ENCODE measurements at places on chromosomes 4 and X.

GRCh38 chr4:118798658-118799057 lies 37.3 kb downstream of the SEC24D start:
- DNase-seq = no peak

DNA sequence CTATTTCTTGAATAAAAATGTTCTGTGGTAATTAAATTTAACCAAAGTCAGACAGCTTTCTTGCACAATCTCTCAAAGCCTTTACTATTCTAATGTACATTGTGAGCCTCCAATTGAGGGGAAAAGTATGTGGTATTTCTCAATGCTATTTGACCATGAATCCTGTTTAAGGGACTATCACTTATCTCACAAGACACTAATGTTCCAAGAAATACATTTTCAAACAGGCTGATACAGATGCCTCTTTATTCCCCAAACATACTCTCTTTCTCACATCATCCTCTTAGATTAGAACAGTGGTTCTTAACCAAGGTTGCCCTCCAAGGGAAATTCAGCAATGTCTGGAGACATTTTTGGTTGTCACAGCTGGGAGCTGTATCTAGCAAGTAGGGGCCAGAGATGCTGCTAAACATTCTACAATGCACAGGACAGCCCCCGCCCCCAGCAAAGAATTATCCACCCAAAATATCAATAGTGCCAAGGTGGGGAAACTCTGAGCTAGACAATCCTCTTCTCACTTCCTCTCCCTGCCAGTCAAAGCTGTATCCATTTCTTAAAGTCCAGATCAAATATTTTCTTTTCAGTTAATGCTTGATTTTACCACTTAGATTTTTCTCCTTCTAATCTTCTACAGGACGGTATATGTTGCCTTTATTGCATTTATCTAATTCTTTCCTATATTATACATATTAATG lies 129.2 kb upstream of the TRIM2 start:
- DNase-seq = no peak

- no peak for DNase-seq
Observed at GRCh38 chr4:103895876-103896465, 176.2 kb upstream of the TACR3 start.

- DNase-seq = no peak
Observed at GRCh38 chr4:170872794-170873193, 783.0 kb upstream of the AADAT start.

DNA sequence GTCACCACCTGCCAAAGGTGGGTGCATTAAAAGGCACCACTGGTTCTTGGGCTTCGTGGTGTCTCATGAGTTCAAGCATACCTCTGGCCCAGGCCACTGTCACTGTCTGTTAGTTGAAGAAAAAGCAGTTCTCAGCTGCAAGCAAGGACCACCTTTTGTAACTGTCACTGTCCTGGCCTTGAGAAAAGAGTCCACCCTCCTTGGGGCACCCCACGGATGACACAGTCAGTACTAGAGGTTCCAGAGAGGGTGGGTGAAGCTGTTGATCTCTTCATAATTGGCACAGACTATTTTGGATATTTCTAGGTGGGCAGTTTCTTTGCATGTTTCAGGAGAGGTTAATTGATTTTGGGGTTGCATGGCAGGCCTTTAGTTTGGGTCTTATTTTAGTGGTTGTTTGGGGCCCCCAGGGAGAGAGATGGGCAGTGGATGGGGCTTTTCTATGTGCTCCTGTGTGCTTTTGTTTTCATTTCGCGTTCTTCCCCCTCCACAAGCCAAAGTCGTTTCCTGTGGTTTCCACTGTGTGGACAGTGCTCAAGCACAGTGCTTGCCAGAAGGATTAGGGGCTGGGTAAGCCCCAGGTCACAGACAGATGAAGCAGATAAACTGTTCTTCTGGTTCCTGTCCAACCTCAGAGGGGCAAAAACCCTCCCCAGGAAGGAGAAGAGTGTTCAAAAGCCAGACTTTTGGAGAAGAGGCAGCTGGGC lies 156.2 kb upstream of the PPP1R2C start:
- peak; percentile 91 for DNase-seq

DNA sequence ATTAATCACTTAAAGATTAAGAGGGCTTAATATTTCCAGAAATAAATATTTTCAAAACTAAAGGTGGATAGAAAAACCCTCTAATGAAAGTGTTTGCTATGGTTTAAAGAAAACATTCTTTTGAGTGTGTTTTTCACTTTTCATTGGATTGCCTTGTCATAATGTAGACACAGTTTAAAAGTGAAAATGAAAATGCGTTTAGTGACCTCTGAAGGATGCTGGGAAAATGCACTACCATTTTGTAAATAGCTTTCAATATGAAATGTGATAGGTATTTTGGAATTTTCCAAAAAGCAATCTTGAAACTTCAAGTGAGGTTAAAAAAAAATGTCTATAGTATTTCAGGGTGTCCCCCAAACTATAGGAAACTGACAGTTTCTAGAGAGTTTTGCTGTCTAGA lies 642.2 kb downstream of the C4orf33 start:
- no peak for DNase-seq

- DNase-seq = no peak
Observed at GRCh38 chr4:145680902-145681301, 956 bp downstream of the C4orf51 start.

DNA sequence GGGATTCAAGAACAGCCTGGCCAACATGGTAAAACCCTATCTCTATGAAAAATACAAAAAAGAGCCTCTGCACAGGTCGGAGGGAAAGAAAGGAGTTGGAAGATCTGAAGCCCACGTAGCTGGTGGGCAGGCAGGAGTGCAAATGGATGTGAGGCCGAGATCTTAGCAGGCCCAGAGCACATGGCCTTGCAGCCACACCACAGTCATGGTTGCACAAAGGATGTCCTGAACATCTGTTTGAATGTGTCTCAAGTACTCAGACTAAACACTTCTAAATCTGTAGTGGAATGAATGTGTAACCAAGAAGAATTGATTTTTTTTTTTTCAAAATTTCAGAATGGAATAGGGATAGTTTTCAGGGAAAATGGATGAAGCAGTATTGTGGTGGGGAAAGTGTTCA lies 10.8 kb downstream of the CA5B start:
- no peak for DNase-seq

- no peak for DNase-seq
Observed at GRCh38 chrX:21616386-21616785, 41.7 kb downstream of the KLHL34 start.

- DNase-seq = no peak
Observed at GRCh38 chrX:16957751-16958150, 11.3 kb downstream of the REPS2 start.

GRCh38 chr4:2350982-2351381 lies 67.5 kb downstream of the ZFYVE28 start:
- no peak for DNase-seq

DNA sequence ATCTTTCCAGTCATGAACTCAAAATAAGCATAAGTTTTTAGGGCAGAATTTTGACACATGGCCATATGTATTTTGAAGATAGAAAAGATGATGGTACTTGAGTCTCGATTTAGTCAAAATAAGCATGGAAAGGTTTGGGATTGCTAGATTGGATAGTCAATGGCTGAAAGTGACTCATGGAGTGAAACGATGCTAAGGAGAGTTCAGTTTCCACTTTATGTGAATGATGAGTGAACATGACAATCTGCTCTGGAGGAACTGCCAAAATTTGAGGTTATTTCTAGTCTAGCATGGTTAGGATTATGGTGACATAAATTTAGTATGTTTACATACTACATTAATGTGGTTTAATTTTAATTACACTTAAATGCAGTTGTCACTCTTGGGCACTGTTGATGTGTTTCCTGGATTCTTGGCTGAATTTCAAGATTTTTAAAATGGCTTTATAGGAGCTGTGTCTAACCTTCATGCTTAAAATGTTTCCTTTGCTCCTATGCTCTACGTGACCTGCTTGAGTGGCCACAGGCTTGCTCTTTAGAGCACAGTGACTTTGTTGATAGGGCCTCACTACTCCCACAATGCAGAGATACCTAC lies 17.1 kb downstream of the DDX3X start:
- no peak for DNase-seq

GRCh38 chr4:28176942-28177341 lies 1316.3 kb downstream of the STIM2 start:
- no peak for DNase-seq

- DNase-seq = peak; percentile 39
Observed at GRCh38 chrX:155262970-155263754, 1.1 kb downstream of the RAB39B start.

GRCh38 chrX:104567506-104567905 lies 1.5 kb downstream of the IL1RAPL2 start:
- DNase-seq = no peak

DNA sequence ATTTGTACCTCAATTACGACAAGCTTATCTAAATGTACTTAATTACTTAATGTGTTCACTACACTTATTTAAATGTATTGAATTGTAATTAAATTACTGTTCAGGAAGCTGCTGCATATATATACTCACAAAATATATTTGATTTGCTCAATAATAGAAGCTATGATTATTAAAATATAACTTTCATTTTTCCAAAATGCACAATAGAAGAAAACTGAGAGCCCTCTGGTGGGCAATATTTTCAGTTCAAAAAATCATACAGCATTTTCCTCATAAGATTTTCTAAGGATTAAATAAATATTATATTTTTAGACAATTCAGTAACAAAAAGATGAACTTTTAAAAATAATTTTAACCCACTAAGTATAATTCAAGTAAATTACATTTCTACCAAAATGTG lies 217.3 kb downstream of the DKK2 start:
- DNase-seq = no peak

DNA sequence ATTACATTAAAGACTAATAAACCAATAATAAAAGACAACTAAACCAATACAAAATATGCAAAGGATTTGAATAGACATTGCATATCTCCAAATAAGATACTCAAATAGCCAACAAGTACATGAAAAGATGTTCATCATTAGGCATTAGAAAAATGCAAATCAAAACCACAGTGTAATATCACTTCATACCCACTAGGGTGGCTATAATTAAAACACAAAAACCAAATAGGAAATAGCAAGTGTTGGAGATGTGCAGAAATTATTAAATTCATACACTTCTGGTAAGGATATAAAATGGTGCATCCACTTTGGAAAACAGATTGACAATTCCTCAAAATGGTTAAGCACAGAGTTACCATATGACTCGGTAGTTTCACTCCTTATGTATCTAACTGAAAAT lies 860.8 kb upstream of the DIAPH2 start:
- no peak for DNase-seq

DNA sequence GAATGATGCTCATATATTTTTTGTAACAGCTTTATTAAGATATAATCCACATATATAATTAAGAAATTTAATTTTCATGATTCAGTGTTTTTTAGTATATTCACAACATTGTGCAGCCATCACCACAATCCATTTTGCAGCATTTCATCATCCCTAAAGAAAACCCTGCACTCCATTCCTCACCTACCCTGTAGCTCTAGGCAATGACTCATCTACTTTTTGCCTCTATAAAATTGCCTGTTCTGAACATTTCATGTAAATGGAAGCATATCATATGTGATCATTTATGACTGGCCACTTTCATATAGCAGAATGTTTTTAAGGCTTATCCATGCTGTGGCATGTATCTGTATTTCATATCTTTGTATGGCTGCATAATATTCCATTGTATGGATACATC lies 339.9 kb downstream of the MAPK10 start:
- DNase-seq = no peak

- DNase-seq = no peak
Observed at GRCh38 chr4:89531932-89532640, 224.5 kb upstream of the GPRIN3 start.

DNA sequence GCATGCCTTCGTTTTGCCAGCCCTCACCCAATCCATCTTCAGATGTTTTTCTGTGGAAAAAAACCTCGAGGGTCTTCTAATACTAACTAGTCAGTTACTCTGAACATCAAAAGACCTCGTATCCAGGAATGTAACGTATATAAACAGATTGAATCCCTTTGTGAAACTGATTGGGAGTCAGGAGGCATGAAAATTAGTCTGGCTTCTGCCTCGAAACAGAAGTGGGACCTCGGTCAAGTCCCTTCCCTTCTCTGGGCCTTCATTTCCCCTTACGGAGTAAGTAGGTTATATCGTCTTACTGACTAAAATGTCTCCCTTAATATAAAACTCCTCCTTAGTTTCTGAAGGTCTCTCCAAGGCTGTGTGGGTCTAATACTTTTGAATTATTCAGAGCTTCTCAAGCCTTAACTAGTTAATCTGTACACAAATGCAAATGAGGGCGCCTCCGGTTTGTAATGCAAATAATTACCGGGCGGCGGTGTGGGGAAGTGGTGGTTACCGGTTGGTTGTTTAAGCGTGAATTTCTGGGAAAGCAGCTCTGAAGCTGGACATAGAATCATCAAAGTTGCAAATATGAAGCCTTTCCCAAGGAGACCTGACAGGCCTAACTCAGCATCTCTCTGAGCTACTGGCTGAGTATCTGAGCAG lies 11.4 kb upstream of the NKRF start:
- DNase-seq = peak; percentile 78

DNA sequence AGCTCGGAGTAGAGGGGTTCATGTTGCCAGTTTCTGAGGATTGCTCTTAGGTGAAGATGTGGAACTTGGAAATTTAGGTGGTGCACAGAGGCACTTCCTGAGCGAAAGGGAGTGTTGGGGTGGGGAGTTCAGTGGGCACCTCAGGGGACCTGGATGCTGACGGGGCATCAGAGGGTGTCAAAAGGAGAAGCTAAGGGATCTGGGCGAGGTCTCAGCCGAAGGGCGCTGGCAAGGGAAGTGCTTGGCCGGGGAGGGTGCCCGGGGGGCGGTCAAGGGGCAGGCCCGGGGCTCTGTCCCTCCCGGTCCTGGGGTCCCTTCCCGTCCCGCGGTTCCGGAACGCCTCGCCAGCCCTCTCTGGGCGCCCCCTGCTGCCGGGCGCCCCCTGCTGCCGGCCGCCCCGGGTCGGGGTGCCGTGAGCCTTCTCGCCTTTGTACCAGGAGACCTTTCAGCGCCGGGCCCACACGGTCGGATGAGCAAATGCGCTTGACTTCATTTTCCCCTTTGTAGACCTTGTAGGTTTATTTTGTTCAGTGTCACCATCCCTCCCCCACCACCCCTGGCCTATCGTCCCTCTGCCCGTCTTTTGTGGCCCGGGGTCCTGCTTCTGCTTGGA lies 3.0 kb upstream of the PHOX2B start:
- DNase-seq = no peak

- DNase-seq = no peak
Observed at GRCh38 chrX:119240356-119240755, 4.3 kb downstream of the PGRMC1 start.

GRCh38 chr4:133102043-133102442 lies 47.1 kb upstream of the PCDH10 start:
- DNase-seq = no peak

GRCh38 chr4:5389756-5390310 lies 318.5 kb downstream of the EVC2 start:
- no peak for DNase-seq

DNA sequence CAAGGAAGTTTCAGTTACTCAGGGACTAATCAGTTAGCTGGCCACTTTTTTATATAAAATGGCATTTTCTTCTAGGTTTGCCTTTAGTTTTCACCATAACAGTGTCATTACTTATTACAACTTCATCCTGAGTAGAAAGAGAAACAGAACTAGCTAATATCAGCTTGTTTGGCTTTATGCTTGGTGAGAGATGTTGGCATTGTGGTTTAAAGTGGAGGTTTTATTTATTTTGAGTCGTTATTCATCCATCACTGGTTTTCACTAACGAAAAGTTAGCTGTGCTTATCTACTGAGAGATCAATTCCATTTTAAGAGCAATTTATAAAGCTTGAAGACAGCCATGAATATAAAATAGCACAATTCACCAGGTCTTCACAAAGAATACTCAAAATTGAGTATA lies 714.5 kb downstream of the GRID2 start:
- DNase-seq = no peak

Measured in KBM-7 (cell line).